ENCODE measurements at places on chromosomes 3 and 15. TPM values are rescaled to one million over a fixed set of nuclear protein-coding genes. Genes with fewer than 3 reads are reported as not detected.

DNA sequence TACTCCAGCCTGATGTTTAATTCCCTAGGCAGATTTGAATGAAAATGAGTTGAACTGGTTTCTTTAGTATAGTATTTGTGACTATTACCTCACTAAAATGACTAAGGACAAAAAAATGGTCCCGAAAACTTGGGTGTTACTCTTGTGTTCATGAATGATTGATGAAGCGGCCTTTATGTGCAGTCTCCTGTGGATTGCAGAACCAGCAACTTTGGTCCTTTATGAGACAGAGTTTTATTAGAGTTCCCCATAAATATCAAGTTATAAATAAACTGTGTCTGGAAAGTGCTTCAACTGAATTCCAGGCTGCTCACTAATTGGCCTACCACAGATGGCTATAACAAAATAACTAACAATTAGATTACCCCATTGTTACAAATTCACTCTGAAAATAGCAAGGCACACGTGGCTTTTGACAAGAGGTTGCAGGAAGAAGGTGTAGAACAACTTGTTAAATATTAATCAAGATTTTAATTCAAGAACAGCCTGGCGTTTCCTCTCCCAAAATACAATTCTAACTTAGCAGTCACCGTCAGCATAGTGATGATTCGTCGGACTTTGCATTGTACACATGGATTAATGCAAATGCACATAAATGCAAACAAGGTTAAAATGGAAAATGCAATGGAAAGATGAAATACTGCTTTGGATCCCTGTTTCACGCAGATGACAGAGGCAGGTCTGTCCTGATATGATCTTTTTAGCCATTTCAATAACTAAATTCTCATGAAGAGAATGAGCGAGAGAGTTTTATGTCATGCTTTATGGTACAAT is 567.3 kb upstream of the ZNF717 start:
- no peak for DNase-seq

DNA sequence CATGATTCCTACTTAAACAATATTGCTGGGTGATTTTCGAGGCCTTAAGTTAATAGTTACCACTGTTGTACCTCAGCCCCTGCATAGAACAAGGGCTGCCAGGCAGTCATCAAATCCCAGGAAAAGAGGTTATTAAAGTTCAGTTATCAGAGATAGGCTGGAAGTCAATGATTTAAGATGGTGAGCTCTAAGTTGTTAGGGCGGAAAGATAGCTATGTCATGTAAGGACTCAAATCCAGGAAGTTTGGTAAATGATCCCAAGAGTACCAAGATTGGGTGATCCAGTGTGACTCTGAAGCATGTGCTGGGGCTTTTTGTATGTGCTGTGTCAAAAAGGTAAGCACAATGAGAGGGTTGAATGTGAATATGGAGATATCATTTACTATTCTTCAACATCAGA is 287.9 kb downstream of the NLGN1 start:
- no peak for DNase-seq

TJP1 gene
- polyA plus RNA-seq: 164 TPM

- no peak for DNase-seq
These were observed 37.8 kb upstream of the CSPG4 start for GRCh38 chr15:75750261-75751050.

DNA sequence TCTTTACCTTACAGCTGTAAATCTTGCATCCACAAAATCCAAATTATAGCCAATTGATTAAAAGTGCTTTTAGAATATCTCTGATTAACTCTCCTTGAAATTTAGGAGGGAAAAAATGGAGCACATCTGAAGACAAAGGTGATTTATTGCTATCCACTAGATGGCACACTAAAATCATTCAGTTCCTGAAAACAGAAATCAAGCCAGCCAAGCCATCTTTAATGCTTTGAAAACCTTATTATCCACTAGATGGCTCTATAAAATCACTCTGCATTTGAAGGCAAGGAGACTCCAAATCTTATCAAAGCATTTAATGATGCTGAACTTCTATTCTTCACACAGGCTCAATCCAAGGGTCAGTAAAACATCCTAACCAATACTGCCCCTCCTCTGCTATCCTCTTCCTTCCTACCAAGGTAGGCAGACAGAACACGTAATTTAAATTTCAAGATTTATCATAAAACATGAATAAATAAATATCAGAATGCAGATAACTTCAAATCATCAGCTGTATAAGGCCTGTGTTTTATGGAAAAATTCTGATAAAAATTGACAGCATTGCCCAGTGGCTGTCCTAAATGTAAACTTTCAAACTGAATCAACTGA is 48.4 kb downstream of the GOLIM4 start:
- no peak for DNase-seq

IQCH gene
- 7.6 TPM for polyA plus RNA-seq

- DNase-seq: no peak
These were observed 97.7 kb downstream of the RPL39L start for GRCh38 chr3:187041362-187042307.

CLRN1 gene
- not detected for polyA plus RNA-seq

DNA sequence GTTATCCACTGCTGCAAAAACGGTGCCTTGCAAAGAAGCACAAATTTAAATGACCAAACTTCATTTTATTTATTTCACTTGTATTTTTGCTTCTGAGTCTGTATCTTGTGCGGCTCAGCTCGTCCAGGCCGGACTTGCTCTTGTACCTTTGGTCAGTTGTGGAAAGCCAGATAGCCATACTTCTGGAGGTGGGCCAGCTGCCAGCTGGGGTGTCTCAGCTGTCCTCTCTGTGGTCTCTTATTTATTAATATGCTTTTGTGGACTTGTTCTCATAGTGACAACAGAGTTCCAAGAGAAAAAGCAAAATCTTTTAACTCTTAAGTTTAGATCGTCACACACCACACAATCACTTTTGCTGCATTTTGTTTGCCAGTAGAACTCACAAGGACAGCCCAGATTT is 87.7 kb downstream of the IL1RAP start:
- DNase-seq: no peak

DNA sequence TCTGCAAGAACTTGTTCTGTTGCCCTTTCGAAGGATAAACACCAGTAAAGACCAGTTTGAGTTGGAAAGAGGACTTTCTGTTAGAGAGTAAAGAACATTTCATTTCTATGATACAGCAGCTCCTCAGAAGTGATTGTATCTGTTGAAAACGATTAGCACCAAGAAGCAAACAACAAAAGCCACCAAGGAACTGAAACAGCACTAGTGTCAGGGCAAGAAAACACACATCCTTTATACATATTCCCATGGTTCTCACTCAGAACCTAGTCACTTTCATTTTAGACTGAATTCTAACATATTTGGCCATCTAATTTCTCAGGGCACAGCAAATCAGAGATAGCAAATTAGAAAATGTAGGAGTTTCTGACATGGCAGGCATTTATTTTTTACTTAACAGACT is 116.1 kb downstream of the ATP1B3 start:
- no peak for DNase-seq
